ENCODE measurements at places on chromosomes 2 and 18.

DNA sequence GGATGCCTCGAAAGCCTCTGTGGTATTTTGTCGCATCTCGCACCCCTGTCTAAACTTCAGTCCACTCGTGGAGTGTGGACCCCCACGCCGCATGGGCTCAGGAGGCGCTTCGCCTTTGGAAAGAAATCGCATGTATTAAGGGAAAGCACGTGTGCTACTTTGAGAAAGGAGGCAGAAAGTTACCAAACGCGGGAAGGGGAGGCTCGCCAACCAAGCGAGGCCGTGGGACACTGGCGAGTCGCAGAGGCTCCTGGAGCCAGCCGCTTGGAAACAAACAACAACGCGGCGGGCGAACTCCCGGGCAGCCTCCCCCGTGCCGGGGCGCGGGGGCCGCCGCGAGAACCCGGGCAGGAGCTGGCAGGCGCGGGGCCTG lies 455 bp upstream of the AGAP1 start:
- DNase-seq, result peak; percentile 83

GRCh38 chr18:293536-293935 lies 25.7 kb upstream of the THOC1 start:
- DNase-seq, result no peak

DNA sequence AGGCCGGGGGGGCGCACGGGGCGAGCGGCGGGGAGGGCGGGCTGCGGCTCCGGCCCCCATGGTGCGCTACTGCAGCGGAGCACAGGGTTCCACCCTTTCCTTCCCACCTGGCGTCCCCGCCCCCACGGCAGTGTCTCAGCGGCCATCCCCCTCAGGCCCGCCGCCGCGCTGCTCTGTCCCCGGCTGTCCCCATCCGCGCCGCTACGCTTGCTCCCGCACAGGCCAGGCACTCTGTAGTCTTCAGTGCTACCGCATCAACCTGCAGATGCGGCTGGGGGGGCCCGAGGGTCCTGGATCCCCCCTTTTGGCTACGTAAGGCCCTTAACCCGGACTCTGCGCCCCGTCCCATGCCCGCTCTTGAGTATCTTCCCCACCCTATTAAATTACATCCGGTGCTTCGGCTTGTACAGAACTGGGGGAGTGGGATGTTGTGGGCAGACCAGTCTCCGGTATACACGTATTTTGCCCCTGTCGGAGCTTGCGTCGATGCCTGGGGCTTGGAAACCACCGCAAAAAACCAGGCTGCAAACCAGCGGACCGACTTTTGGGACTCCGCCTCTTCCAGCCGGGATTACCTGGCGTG lies 598 bp upstream of the WBP1 start:
- peak; percentile 95 for DNase-seq

- DNase-seq, result no peak
Measured at GRCh38 chr2:111656894-111657293, 227.1 kb downstream of the ANAPC1 start.

DNA sequence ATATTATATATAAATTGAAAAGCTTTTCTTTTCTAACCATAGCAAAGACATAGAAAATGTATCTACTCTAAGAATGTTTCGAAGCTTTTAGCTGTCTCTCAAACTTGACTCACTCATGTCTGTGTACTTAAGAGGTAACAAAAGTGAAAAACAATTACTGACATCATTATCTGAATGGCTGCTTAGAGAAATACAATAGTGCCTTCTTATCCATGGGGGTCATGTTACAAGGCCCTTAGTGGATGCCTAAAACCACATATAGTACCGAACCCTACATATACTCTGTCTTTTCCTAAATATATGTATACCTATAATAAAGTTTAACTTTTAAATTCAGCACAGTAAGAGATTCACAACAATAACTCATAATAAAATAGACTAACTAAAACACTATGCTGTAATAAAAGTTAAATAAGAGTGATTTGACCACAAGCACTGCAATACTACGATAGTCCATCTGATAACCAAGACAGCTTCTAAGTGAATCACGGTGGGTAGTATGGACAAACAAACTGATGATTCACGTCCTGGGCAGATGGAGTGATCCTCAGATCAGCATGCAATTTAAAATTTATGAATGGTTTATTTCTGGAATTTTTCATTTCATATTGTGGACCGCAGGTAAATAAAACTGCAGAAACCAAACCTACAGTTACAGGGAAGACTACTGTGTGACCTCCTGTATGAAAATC lies 246.2 kb downstream of the XIRP2 start:
- no peak for DNase-seq

- DNase-seq, result no peak
Measured at GRCh38 chr2:179377296-179377695, 112.7 kb upstream of the SESTD1 start.

GRCh38 chr2:105773568-105773967 lies 28.9 kb downstream of the NCK2 start:
- no peak for DNase-seq

GRCh38 chr18:2407961-2408360 lies 163.3 kb downstream of the METTL4 start:
- no peak for DNase-seq

- DNase-seq, result no peak
Measured at GRCh38 chr2:76197842-76198448, 487.2 kb upstream of the GCFC2 start.

DNA sequence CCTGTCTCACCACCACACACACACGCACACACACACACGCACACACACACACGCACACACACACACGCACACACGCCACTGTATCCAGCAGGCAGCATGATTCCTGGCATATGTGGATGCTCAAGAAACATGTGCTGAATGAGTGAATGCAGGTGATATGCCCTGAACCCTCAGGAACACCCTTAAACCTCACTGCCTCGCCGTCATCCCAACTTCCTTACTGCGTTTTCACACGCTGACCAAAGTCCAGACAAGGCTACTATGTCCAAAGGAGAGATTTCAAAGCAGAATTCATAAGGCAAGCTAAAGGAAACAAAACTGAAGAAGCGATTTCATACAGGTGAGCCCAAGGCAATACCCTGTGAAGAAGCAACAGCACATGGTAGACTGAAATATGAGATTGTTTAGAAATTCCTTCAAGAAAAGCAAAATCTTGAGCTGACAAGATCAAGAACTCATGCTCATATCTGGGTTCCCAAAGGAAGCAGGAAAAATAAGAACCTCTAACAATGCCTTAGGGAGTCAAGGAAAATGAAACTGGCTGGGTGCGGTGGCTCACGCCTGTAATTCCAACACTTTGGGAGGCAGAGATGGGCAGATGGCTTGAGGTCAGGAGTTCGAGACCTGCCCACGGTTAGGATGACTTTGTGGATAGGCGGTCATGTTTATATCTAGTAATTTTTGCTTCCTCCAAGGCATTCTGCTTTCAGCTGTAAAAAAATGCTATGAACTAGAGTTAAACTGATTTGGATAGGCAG lies 69.1 kb downstream of the TNFRSF11A start:
- DNase-seq, result no peak

DNA sequence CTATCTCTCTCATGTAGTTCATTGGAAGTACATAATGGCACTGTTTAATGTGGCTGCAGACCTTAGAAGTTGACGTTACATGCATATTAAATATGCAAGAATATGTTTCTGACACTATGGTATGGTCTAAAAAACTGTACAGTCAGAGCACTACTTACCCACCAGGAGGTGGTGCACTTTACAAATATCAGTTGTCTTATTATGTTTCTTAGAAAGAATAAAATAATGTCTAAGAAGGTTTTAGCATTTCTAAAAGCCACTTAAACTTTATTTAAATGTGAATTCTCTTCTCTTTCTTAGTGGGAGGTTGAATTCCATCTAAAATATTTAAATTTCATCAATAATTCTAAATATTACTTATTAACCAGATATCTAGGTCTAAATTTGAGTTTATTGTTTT lies 4.3 kb downstream of the TMEFF2 start:
- no peak for DNase-seq

DNA sequence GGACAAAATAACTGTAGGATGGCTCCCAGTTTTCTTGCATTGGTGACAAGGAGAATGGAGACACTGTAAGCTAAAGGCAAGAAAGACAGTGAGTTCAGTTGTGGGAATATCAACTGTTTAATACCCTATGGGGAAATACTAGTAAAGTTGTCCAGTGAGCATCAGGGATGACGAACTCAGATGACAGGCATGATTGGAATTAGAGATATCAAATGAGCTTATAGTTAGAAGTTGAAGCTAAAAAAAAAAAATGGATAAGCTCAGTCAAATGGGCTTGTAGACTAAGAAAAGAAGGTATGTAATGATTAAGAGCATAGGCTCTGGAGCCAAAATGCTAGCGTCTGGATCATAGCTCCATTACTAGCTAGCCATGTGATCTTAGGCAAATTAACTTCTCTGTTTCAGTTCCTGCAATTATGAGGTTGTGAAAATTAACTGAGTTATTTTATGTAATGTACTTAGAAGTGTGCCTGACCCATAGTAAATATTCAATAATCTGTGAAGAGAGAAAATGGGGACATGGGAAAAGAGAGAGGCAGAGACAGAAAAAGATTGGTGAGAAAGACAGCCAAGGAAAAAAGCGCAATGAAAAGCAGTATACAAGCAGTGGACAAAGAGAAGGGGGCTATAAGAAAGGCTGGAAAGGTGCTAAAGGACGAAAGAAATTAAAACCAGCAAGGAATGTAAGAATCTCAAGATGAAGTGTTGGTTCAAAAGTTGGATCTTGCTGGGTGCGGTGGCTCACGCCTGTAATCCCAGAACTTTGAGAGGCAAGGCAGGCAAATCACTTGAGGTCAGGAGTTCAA lies 95.7 kb upstream of the SLC39A10 start:
- DNase-seq, result no peak

DNA sequence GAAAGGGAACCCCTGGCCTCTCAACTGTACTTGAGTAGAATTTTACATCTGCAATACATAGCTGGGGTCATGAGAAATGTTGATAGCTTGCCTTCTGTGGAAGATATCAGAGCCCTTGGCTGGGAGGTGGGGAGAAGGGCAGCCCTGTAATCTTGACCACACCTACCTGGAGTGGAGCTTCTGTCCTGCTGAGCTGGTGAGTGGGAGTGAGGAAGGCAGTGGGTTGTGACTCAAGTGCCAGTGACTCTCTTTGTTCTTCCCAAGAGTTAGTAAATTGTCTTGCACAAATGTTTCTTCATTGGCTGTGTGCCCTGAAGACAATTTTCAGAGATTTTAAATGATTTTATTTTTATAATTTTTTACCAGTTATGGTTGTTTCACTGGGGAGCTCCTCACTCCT lies 277.3 kb downstream of the MBD5 start:
- no peak for DNase-seq

DNA sequence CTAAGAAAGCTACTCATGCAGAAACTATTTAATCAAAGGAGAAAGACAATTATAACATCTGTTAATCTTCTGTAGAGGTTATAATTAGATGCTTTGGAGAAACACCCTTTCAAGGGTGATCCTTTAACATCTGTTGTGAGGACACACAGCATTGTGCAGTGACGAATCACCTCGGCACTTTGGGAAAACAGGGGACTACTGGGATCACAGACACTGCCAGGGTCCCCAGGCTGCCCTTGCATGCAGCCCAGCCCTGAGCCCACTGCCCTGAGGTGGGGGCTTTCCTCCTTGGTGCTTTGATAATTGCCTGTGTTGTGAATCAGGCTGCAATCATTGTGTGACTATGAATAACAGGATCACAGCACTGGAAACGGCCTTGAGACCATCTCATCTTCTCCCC lies 10.6 kb downstream of the NCKAP5 start:
- DNase-seq, result no peak

DNA sequence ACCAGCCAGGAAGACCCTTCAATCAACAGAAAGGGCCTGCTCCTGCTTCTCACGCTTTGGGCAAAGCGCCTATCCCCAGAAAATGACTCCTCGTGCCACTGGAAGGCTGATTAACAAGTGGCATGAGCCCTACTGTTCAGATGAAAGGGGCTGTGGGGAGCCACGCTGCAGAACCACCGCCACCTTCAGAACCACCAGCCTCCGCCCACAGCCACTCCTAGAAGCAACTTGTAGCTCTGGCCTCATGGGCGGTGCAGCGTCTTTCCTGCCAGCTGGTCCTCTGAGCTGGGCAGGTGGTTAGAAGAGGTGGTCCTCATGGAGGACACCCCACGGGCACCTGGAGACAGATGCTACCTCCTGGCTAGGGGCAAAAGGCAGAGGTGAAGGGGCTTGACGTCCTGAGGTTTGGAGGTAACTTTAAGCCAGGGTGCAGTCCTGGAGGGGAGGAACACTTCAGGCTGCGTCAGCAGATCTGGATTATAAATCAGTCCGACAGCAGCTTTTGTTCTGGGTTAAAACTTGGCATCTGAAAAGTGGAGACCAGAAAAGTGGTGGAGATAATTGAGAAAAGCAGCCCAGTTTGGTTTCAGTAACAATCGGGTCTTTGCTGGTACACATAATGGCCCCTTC lies 861 bp upstream of the SEMA4C start:
- DNase-seq, result peak; percentile 76

DNA sequence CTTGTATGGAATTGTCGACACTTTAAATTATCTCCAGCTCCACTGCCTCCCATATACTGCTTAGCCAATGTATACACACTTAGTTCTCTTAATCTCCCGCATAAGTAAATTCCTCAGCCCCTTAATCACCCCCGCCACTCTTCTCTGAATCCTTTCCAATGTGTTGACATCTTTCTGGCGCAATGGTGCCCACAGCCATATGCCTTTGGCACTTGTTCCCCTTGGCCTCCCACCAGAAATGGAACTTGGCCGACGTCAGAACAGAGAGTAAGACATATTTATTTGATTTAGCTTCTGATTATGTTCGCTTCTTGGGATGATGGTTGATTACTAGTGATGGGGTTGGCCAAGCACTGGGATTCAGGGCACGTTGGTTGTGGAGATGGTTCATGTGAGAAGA lies 1089.3 kb upstream of the CELF4 start:
- no peak for DNase-seq

- no peak for DNase-seq
Measured at GRCh38 chr18:51039138-51040112, 9.4 kb downstream of the SMAD4 start.

DNA sequence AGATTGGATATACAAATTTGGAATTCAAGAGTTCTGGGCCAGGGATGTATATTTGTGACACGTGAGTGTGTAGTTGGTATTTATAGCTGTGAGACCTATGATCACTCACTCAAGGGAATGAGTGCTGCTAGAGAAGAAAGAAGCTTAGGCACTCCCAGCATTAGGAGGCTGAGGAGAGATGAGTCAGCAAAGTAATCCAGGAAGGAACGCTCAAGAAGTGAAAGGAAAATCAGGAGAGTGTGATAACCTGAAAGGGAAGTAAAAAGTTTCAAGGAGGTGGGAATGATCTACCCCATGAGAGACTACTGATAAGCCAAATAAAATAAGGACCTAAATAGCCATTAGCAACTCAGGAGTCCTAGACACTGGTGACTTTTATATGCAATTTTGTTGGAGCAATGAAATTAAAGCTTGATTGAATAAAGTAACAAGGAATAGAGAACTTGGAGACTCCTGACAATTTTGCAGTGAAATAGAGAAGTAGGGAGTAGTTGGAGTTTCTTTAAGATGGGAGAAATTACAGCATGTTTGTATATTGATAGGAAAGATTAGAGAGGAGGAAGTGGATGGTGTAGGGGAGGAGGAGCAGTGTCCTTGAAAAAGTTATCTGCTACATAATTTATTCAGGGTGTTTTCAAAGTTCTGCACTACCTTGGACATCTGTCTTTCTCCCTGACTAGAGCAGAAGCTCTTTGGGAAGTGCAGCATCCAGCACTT lies 89.9 kb downstream of the UBE2E3 start:
- DNase-seq, result no peak

GRCh38 chr2:228594012-228594411 lies 412.5 kb upstream of the SPHKAP start:
- DNase-seq, result no peak

- DNase-seq, result peak; percentile 64
Measured at GRCh38 chr18:75226286-75226955, 15.8 kb downstream of the TSHZ1 start.

Measured in right kidney (tissue), 9 donors.